ENCODE measurements at places on chromosomes 1 and 21.
A peak's percentile ranks its signal among the peaks of the same experiment; 100 is the strongest.

GRCh38 chr1:150194381-150195031 is 41.4 kb downstream of the ANP32E start:
- DNase-seq: no peak

DNA sequence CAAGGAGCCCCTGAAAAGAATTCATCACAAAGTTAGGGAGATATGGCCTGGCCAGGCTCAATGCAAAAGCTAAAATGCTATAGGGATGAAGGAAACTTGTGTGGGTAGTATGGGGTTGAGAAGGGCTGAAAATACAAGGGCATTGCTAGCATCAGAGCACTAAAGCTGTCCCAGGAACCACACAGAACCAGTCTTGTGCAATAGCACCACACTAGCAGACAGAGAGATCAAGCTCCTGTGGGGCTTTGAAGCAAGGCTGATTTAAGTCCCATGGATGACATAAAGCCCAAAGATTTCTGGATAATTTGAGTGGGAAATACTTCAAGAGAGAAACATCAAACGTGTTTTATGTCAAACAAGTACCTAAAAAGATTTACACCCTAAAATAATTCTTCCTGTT is 97.1 kb downstream of the VAV3 start:
- no peak for DNase-seq

DNA sequence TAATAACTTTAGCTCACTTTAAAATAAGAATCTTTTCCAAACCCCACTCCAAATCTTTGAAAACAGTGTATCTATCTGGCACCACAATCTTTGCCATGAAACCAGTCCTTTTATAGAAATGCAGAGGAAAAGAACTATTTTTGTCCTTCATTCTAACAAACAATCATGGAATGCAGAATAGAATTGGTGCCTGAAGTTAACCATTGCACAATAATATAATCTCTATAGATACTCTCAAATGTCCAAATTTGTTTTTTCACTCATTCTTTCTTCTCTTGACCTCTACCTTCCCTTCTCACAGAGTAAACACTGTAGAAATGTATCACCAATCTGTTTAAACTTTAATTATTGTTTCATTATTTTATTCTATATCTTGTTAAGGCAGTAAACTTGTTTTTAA is 34.8 kb downstream of the TTLL7 start:
- DNase-seq: no peak

DNA sequence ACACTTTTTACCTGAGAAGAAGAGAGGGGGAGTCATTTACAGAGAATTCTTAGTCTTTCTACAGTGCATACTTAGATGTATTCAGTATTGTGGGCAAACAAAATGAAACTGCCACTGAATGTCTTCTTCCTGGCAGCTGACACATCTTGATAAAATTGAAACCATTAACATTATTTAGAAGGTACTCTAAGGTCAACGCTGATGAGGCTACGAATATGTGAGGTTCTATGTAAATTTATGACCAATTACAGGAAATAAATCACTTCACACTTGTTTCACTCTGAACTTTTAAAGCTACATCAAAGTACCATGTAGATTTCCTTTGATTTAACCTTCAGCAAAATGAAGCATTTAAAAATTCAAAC is 51.3 kb upstream of the GFI1 start:
- no peak for DNase-seq

DNA sequence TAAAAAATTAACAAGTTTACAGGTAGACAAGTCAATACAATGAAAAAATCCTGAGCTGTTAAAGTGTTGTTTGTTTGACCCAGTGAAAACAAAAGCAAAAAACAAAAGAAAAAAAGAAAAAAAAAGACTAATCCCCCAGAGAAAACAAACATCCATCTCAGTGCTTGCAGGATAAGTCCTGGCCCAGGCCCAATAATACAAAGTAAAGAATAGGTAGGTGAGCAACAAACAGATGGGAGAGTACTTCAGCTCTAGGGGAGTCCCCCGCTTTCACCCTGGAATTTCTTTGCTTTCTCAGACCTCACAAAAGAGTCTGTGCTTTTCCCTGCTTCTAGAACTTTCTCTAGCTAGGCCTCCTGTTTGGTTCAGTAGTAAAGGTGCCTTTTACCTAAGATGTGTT is 70.3 kb downstream of the ABCA4 start:
- no peak for DNase-seq

- peak; percentile 52 for DNase-seq
Measured at GRCh38 chr1:59705466-59706302, 109.1 kb upstream of the HOOK1 start.

- DNase-seq: no peak
Measured at GRCh38 chr1:241181471-241181870, 175.5 kb downstream of the RGS7 start.

All from gastrocnemius medialis (tissue), 4 donors.